T-cell (primary cell): ENCODE measurements at places on chromosomes 13 and 19. TPM values are rescaled to one million over a fixed set of nuclear protein-coding genes. Genes with fewer than 3 reads are reported as not detected.
A peak's percentile ranks its signal among the peaks of the same experiment; 100 is the strongest.

DNA sequence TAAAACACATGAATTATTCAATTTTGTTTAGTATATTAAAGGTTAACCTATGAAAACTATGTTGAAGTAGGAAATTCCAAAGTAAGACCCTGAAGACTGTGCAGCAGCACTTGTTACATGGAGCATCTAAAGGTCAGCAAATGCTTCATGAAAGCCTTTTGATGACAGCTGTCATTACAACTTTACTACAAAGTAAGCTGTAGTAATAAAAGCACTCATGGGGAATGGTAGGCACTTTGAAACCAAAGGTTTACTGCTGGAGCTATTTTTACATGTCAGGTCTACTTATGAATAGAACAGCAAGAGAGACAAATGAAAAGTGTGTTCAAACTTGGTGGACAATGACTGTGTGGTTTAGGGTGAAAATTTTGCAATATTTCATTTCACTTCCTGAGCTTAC lies 672.5 kb upstream of the PCDH20 start:
- DNase-seq, result no peak

GRCh38 chr13:56713656-56714055 lies 427.1 kb upstream of the PRR20A start:
- DNase-seq, result no peak

- no peak for DNase-seq
Observed at GRCh38 chr13:104043184-104043583, 977.0 kb upstream of the SLC10A2 start.

DNA sequence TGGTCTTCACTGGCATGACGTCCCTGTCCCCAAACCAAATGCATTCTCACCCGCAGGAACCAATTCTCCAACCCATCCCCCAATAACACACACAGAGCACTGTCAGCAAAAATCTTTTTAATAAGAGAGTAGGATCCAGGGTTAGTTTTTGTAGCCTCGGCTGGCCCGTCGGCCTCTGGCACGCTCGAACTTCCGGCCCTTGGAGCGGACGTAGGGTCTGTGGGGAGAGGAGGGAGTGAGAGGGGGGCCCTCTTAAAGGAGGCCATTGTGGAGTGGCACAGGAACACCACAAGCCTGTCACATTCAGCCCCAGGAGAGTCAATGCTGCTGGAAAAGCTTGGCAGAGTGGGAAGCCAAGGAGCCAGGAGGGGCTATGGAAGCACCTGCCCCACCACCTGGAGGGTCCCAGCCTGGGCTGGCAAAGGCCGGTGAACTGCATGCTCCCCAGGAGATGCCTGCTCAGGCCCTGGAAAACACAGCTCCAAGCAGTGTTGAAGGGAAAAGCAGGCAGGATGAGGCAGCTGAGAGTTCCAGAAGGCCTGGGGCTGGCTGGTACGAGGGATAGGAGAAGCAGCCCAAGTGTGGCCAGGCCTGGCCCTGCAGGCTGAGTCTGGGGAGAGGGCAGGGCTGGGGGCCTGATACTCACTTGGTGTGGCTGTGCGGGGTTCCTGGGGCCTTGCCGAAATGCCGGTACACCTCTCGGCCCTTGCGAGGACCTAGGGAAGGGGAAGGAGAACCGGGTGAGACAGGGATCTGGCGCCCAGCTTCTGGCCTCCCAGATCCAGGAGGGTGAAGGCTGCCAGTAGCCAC lies 560 bp upstream of the FAM83E start:
- no peak for DNase-seq

DNA sequence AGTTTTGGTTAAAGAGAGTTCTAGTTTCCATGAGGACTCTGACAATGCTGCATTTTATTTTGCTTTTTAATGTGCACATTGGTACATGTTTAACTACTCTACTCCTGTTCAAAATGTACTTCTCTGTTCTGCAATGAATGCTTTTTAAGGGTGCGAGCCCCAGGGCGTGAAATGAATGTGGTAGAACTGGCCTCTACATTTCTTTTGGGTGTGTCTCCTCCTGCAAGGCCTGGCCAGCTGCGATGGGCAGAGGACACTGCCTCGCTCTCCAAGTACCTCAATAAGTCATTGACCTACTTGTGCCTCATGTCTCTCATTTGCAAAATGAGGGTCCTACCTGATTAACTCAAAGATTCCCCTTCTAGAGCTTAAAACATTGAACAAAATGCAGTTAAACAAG lies 6.7 kb downstream of the RGS9BP start:
- no peak for DNase-seq

- DNase-seq, result no peak
Observed at GRCh38 chr19:5136073-5136855, 167.4 kb downstream of the KDM4B start.

GRCh38 chr19:29380581-29380980 lies 145.2 kb upstream of the VSTM2B start:
- no peak for DNase-seq

DNA sequence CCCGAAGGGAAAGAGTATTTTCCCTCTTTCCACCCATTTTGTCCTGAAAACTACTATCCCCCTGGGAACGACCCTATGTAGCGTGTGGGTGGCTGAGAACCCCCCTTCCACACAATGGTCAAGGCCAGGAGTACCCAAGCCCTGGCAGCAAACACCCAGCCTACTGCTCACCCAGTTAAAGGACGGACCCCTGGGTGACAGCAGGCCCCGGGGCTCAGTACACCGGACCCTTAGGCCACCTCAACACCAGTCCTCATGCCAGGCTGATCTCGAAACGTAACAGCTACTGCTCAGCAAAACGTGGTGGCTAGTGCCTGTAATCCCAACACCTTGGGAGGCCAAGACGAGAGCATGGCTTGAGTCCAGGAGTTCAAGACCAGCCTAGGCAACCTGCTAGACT lies 1.4 kb downstream of the ANKRD27 start:
- no peak for DNase-seq

GRCh38 chr19:28468701-28469459 lies 744.1 kb downstream of the UQCRFS1 start:
- no peak for DNase-seq

GRCh38 chr13:30431269-30431940 lies 9.1 kb downstream of the UBE2L5 start:
- DNase-seq, result no peak

- DNase-seq, result no peak
Observed at GRCh38 chr13:76868371-76868770, 17.8 kb downstream of the KCTD12 start.

GRCh38 chr19:39845933-39846677 lies at the start of gene FBL:
FBL (minus strand) TSS chr19:39846379; CDS start chr19:39846300, 79 bp downstream.
- peak; percentile 92 for DNase-seq

GRCh38 chr13:29901710-29902631 lies 51.6 kb upstream of the UBL3 start:
- DNase-seq, result peak; percentile 17

DNA sequence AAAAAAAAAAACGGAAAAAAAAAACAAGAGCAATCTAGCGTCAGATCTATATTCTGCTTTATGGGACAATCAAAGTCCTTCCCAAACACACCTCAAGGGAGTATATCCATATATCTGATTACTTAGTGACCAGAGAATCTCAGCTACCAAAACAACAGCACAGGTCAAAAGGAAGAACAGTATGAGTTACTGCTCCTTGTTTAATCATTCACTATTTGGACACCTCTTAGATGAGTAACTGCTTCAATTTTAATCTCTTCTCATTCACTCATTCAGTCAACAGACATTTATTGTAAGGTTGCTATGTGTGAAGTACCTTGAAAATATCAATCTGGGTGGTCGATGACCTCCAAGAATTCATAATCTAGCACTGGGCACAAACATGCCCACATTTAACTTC lies 193.2 kb downstream of the IRS2 start:
- no peak for DNase-seq

Gene MBD3L2
- not detected for total RNA-seq

Gene ZNF534
- total RNA-seq, result 0.42 TPM

Gene CACNA1A
- 0.51 TPM for total RNA-seq

Gene PEAK3
- total RNA-seq, result not detected

Gene NCCRP1
- not detected for total RNA-seq
